ENCODE measurements at places on chromosomes 1 and 21.

DNA sequence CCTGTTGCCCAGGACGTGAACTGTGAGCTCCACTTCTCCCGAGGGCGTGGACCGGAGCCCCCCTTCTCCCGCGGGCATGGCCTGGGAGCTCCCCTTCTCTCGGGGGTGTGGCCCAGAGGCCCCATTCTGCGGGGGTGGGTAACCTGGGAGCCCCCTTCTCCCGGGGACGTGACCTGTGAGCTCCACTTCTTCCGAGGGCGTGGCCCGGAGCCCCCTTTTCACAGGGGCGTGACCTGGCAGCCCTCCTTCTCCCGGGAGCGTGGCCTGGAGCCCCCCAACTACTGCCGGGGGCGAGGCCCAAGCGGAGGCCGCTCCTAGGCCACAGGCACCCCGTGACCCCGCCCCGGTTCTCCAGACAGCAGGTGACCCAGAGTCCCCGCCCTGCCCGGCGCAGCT lies 320 bp downstream of the C1orf174 start:
- DNase-seq, result no peak

DNA sequence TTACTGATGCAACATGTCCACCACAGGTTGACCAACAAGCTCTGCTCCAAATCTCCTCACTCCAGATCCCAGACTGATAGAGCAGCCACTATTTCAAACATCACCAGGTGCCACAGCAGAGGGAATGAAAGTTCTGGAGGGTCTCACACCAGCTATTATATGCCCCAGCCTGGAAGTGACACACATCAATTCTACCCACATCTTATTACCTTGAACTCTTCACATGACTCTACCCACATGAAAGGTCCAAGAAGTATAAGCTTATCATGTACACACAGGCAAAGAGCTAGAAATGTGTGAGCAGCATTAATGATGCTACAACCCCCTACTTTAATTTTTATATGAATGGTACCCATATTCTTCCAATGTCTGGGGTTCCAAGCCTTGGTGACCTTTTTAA lies 64.2 kb downstream of the SH3GLB1 start:
- DNase-seq, result no peak

DNA sequence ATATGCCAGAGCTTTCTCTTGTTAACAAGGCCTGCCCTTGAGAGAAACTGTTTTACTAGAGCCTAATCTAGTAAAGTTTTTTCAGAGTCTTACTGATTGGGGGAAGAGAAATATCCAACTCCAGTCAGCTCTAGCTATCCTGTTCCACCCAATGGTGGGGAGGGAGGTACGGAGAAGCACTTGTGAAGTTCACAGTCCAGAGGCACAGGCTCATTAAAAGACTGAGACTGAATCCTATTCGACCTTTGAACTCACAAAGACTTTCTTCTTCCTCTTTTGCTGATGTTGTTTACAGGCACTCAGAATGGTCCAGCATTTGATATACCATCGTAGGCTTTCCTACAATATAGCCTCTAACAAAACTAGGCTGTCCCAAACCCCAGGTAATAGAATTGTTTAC lies 15.5 kb upstream of the SFT2D2 start:
- no peak for DNase-seq

DNA sequence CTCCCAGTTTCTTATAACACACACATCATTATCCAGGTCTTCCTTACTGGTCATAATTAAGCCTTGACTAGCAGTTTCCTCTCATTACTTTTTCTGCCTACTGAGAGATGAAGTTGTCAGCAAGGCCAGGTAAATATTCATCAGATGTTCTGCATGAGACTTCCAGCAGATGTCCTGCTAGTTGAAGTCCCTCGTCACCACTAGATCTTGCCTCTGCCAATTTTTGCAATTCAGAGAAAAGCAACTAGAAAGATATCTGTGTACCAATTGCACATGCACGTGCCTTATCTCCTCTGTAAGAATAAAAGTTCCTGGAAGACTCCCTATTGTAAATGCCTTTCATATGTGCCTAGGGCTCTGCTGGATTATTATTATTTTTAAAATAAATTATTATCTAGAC lies 18.3 kb downstream of the ACKR1 start:
- no peak for DNase-seq

- DNase-seq, result no peak
These were observed 276.3 kb downstream of the FOXD2 start for GRCh38 chr1:47713975-47714767.

All from astrocyte of the spinal cord (primary cell).